ENCODE measurements at places on chromosomes 1 and 21.

DNA sequence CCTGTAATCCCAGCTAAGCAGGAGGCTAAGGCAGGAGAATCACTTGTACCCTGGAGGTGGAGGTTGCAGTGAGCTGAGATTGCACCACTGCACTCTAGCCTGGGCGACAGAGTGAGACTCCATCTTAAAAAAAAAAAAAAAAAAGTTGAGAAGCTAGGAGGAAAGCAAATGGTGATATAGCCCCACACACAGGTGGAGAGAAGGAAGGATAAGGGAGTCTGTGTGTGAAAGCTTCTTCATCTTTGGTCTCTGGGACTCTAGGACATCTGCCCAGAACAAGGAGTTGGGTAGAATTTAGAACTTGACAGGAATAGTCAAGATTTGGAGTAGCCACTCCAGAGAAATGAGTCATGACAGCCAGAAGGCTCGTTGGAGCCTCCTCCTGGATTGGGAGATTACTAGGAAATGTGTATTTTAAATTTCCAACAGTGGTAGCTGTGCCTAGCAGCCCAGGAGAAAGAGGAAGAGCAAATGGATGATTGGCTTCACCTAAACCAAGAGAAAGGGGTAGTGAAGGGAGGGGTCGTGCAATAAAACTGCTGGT, 19.9 kb downstream of the NPL start:
- DNase-seq = no peak

DNA sequence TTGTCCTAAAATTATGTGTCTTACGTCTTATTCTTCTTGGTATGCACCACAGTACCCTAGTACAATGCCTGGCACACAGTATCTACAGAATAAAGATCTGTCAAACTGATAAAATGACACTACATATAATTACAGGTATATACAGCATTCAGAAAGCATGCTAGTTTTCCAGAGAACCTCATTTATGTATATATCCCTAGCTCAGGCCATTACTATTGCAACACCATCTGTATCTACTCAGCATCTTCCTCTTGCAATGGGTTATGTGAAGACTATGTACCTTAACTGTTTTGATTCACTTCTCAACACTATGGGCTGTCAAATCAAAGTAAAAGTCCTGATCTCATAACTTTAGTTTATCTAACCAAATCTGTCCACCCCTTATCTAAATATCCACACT, 58.5 kb upstream of the GUCA2A start:
- DNase-seq = no peak

GRCh38 chr1:56575865-56576264, 3.5 kb downstream of the PLPP3 start:
- no peak for DNase-seq

DNA sequence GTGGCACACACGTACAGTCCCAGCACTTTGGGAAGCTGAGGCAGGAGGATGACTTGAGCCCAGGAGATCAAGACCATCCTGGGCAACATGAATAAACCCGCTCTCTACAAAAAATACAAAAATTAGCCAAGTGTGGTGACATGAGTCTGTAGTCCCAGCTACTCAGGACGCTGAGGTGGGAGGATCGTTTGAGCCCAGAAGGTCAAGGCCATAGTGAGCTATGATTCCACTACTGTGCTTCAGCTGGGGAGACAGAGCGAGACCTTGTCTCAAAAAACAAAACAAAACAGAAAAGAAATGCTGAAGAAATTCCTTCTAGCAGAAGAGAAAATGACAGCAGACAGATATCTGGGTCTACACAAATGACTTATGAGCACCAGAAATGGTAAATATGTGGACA, 10.3 kb downstream of the ALDH9A1 start:
- DNase-seq = no peak

DNA sequence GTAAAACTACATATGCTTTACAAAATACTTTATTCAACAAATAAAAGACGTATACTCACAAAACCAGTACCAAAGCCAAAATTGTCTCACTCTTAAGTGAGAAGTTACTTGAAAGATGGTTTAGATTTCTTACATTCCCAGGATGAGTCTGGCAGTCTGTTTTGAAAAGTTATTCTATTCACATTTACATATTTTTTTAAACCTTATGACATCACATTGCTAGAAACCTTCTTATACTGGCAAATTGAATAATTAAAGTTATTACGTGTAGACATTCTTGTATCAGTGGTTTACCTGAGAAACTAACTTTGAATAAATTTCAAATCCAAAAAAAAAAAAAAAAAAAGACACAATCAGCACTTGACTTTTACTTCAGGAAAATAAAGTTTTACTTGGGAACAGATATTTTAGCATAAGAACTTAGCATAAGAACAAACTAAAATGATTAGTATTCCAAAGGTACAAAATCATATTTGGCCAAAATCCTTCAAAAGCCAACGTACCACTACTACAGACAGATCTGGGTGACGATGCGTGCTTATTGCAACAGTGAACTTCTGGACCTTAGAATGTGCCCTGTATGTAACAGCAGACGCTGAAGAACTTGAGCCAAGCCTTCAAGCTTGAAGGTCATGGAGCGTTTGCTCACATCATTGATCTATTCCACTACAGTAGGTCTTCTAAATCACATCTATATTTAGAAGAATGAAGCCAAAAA, 2.5 kb downstream of the CDC42BPA start:
- no peak for DNase-seq

GRCh38 chr1:199176713-199177112, 537.9 kb downstream of the PTPRC start:
- no peak for DNase-seq

DNA sequence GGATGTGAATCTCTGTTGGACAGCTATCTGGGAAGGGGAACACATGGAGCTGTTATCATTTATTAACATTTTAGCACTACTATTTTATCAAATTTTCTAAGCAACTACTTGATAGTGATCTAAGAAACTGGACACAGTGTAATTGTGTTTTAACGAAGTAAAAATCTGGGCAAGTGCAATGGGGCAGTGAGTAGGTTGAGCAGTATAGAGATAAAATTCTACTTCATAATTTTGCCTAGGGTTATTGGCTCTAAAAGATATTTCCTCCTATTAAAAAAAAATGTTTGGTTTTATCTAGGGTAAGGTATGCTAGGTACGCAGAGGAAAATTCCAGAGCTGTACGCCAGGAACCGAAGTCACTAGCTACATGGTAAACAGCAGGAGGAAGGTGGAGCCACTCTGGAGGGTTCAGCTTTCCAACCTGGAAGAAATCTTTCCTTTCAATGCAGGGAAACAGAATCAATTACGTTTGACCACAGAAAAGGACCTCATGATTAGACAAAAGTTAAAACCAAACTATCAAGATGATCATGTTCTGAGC, 43.3 kb downstream of the BCAR3 start:
- DNase-seq = no peak

GRCh38 chr1:60088620-60089155, 15.1 kb upstream of the C1orf87 start:
- no peak for DNase-seq

Data from stimulated activated CD4-positive, alpha-beta T cell treated with anti-CD3 and anti-CD28 coated beads, Interleukin-15, amount 100 ng/mL, for 1 hour (primary cell).